Kidney (tissue), 22 donors: ENCODE measurements at places on chromosomes 1 and 21. TPM values are rescaled to one million over a fixed set of nuclear protein-coding genes. Genes with fewer than 3 reads are reported as not detected.

DNA sequence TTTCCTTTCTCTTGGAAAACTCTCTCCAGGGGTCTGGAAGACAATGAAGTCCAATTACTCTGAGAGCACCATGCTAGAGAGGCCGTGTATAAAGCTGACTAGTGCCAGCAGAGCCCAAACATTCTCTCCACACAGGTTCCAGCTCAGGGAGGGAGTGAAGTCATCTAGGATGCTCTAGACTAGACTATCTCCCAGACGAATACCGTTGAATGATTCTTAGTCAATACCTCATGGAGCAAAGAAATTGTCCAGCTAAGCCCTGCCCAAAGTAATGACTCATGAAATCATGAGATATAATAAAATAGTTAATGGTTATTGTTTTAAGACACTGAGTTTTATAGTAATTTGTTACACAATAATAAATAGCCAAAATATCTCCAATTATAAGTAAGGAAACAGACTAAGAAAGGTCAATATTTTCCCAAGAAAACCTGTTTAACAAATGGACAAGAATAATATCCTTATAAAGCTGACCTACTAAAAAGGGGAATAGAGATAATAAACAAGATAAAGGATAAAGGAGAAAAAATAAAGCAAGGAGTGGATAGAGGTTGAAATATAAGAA lies 163.9 kb upstream of the LRRC7 start:
- H3K4me1 ChIP-seq: no peaks in the 10 kb centered on the region
- no peak overlapping the region for H3K27ac ChIP-seq
- no peak overlapping the region for H3K4me3 ChIP-seq
- no peak for DNase-seq
- no peaks in the 10 kb centered on the region for H3K36me3 ChIP-seq

G0S2 gene
- total RNA-seq: 15.5 TPM

SPATA17 gene
- total RNA-seq: 5.7 TPM

DNA sequence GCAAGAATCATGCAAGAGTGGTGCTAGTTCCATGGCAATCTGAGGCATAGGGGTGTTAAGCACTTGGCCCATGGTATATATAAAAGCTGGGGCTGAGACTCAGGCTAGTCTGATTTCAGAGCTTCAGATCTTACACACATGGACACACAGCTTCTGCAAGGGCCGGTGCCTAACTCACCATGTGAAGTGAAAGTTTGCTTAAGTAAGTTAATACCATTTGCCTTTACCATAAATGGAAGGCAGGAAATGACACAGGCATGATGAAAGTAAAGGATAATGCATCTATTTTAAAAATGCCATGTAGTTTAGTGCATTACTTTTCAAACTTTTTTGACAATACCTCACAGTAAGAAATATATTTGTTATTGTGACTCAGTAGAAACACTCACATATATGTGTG lies 122.6 kb downstream of the KCNJ6 start:
- no peak overlapping the region for H3K27ac ChIP-seq
- no peak overlapping the region for H3K4me3 ChIP-seq
- H3K4me1 ChIP-seq: no peaks in the 10 kb centered on the region

DNA sequence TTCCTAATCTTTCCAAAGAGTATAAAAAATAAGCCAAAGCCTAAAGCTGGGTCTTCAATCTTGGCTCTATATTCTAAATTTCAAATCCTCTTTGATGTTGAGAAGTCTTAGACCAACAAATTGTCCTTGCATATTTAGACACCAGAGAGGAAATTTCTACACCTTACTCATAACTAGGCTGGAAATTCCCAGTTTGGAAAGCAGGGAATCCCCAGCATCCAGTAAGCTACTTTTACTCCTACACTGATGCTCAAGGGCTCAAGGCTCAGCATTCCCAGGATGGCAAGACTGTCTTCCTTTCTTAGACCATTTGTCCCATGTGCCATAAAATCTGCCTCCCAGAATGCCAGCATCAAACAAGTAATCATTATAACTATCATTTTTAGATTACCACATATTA lies 28.3 kb downstream of the PRDX6 start:
- H3K4me1 ChIP-seq: peaks cover 17% of the 10 kb centered on the region
- H3K27me3 ChIP-seq: no peaks in the 10 kb centered on the region
- no peak overlapping the region for H3K27ac ChIP-seq
- H3K36me3 ChIP-seq: no peaks in the 10 kb centered on the region

GRCh38 chr21:42013376-42013775 lies 3.2 kb upstream of the ZBTB21 start:
- H3K27me3 ChIP-seq: no peaks in the 10 kb centered on the region
- no peaks in the 10 kb centered on the region for H3K36me3 ChIP-seq
- no peak overlapping the region for H3K4me3 ChIP-seq
- DNase-seq: no peak
- H3K27ac ChIP-seq: no peak overlapping the region
- H3K4me1 ChIP-seq: peaks cover 2% of the 10 kb centered on the region

DNA sequence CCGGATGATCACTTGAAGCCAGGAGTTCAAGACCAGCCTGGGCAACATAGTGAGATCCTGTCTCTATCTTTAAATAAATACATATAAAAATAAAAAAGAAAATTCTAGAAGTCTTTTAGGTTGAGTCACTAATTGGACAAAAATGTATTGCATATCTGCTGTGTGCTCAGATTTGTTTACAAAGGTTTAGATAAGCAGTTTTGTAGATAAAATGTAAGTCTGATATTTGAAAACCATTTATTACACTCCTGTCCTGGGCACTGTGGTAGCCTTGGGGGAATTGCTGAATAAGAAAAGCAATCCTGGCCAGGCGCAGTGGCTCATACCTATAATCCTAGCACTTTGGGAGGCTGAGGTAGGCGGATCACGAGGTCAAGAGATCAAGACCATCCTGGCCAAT lies 11.6 kb downstream of the GMEB1 start:
- H3K27ac ChIP-seq: no peak overlapping the region
- no peak overlapping the region for H3K4me3 ChIP-seq
- H3K36me3 ChIP-seq: peaks cover 5% of the 10 kb centered on the region
- DNase-seq: no peak

DNA sequence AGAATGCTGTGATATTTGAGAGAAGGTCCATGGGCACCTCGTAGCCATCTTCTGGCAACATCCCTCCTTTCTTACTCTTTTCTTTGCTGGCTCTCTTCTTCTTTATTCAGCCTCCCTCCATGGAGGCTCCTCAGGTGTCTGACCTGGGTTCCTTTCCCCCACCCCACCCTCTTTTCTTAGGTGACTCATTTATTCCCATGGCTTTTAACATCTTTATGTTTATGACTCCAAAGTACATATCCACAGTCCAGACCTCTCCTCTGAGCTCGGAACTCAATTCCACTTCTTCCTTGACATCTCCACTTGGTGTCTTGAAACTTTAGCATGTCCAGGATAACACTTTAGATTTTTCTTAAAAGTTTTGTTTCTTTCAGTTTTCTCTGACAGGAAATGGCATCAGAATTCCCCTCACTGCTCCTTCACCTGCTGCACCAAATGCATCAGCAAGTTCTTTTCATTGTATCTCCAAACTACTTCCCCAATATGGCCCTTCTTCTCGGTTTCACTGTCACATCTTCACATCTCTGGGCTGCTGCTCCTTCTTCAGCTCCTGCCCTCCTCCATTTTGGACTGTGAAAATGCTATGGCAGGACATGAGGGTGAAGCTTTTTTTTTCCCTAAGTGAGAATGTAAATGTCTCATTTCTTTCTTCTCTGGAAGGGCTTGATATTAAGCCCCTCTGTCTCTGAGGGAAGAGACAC lies 95.9 kb downstream of the GIPC2 start:
- H3K36me3 ChIP-seq: no peaks in the 10 kb centered on the region
- no peak overlapping the region for H3K27ac ChIP-seq
- DNase-seq: no peak
